ENCODE measurements at places on chromosomes 11 and 22. TPM values are rescaled to one million over a fixed set of nuclear protein-coding genes. Genes with fewer than 3 reads are reported as not detected.

GRCh38 chr22:38751422-38752346, 4.1 kb downstream of the SUN2 start:
- DNase-seq: no peak

GRCh38 chr11:134233729-134234179, 9.3 kb downstream of the VPS26B start:
- no peak for DNase-seq

DNA sequence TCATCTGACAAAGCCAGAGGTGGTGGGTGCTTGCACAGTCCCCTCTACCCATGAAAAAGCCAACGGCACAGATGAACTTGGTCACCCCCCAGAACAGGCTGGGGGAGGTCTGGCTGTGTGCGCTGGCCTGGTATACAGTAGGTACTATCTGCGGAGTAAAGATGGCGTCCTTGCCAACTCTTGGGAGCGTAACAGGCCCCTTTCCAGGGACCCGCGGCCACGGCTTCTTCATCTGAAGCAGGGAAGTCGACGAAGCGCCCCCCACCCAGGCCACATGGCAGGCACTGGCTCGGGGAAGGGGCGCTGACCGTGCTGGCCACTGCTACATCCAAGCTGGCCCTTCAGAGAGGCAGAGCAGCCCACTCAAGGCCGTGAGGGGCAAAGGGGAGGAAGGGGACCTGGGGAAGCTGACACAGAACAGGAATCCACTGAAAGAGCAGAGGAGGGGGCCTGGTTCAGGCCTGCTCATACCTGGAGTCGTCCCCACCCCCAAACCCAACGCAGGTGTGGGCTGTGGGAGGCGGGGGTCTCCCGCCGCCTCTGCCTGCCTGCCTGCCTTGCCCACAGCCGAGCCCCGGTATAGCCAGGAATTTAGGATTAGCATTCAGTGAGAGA, 75.7 kb downstream of the CELSR1 start:
- DNase-seq: no peak

The PLEKHA7 gene
- 0.39 TPM for total RNA-seq
